CD8-positive, alpha-beta T cell (primary cell): ENCODE measurements at places on chromosomes 4 and X. TPM values are rescaled to one million over a fixed set of nuclear protein-coding genes. Genes with fewer than 3 reads are reported as not detected.

DMRTC1B gene
- 1.00 TPM for total RNA-seq

SPANXA2 gene
- total RNA-seq = not detected

F11 gene
- not detected for total RNA-seq

TLR1 gene
- 13.4 TPM for total RNA-seq

PHKA2 gene
- 26.2 TPM for total RNA-seq

ASB12 gene
- total RNA-seq = not detected

SRPK3 gene
- total RNA-seq = not detected

MBNL3 gene
- 18.5 TPM for total RNA-seq

WDR17 gene
- 0.28 TPM for total RNA-seq

PNPLA4 gene
- total RNA-seq = 1.0 TPM

LEF1 gene
- 325 TPM for total RNA-seq

GLRB gene
- total RNA-seq = not detected

TKTL2 gene
- total RNA-seq = not detected

CBR4 gene
- total RNA-seq = 4.6 TPM

LRRC66 gene
- not detected for total RNA-seq

DKK2 gene
- total RNA-seq = not detected

GPR143 gene
- total RNA-seq = not detected

LONRF3 gene
- total RNA-seq = 3.8 TPM

LAMTOR3 gene
- 29.3 TPM for total RNA-seq

HSPA4L gene
- total RNA-seq = not detected

STK32B gene
- total RNA-seq = not detected

UGT2B10 gene
- total RNA-seq = not detected

NXF3 gene
- not detected for total RNA-seq

CNKSR2 gene
- 11.7 TPM for total RNA-seq

SYN1 gene
- total RNA-seq = not detected

CT45A10 gene
- not detected for total RNA-seq

ALAS2 gene
- total RNA-seq = not detected

ASB5 gene
- total RNA-seq = not detected

C4orf50 gene
- 0.27 TPM for total RNA-seq
